GM20000 (cell line): ENCODE measurements at places on chromosomes 6 and 20.

GRCh38 chr6:115456848-115457247 lies 603.8 kb downstream of the FRK start:
- no peak for DNase-seq

GRCh38 chr6:101125380-101125971 lies 244.3 kb upstream of the ASCC3 start:
- no peak for DNase-seq

DNA sequence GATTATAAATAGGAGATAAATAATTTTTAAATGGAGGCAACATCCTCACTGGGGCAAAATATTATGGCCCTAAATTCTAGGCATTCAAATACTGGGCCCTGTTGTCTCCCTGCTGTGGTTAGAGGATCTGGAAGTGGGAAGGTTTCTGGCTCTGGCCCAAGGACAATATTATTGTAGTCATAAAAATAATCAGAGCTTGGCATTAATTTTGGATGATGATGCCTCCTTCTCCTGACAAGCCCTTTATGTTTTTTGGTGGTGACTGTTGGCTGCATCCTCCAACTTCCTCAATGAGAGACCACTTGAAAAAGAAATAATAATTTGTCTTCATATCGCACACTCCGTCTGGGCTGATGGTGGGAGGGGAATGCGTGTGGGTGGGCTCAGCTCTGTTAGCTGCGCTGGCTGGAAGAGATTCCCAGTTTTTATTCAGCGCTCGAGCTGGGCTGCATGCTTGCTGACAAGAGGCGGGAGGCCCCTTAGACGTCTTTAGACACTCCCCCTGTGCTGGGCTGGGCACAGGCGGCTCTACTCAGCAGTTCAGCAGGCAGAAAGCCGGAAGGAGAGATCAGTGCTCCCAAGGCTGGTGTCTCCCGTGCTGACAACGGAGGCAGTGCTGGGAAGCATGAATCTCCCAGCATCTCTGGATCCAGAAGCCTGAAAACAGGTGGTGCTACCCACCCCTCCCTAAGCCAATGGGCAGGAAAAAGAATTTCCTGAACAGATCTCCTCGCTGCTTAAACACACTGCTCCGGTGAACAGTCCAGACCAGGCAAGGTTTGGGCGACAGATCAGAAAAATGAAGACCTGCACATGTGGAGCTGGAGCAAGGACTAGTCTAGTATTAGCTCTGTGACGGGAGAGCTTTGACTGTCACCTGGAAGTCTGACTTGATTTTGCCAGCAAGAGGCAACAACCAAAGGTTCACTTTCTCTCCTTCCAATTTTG lies 97.7 kb downstream of the SYCP2 start:
- peak; percentile 27 for DNase-seq

DNA sequence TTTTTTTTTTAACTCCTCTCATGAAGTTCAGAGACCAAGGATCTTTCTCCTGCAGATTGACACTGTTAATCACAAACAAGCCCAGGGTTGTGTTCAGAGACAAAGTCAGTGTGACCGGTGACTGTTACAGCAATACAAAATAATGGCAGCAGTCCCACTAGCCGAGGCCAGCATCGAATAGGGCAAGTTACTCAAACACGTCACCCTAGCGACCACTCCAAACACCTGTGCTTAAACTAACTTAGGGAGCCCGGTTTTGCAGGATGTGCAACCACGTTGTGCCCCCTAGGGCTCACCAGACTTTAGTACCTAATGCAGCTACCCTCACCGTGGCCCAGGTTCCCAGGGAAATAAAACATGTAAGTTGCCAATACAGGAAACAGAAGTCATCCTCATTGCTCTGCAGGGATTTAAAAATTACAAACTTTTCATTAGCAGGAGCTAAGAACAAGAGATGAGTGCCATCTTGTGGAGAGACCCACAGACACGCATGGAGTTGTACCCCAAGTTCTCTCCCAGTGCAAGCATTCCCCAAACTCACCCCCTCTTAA lies 38.1 kb downstream of the FAM50B start:
- no peak for DNase-seq

- peak; percentile 53 for DNase-seq
Observed at GRCh38 chr20:10551732-10552724, 116.9 kb downstream of the SLX4IP start.

DNA sequence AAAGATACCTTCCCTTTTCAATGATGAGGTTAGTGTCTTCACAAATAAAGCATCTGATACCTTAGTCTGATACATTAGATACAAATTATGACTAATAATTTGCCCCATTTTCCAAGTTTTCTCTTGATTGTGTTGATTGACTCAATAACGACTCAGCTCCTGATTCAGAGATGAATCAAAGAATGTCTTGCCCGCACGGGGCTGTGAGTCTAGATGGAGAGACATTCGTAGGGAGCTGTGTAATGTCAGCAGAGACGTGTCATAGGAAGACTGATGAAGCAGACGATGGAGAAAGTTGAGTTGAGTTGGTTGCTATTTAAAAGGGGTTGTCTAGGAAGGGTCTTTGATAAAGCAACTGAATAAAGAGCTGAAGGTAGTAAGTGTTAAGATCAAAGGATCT lies 78.2 kb downstream of the TSHZ2 start:
- no peak for DNase-seq
